ENCODE measurements at places on chromosomes 16 and 17. TPM values are rescaled to one million over a fixed set of nuclear protein-coding genes. Genes with fewer than 3 reads are reported as not detected.

The FZD2 gene
- 82.1 TPM for total RNA-seq

DNA sequence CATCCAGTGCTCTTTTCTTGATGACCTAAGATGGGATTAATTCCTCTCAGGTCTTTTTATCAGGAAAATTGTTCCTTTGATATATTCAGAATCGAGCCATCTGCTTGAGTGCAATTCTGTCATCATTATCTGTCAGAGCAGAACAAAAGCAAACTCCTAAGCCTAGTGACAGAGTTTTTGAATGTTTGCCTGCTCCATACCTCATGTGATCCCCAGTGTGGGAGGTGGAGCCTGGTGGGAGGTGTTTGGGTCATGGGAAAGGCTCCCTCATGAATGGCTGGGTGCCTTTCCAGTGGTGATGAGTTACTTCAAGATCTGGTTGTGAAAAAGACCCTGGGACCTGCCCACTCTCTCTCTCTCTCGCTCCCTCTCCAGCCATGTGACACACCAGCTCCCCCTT, 628.2 kb downstream of the CDH11 start:
- H3K4me3 ChIP-seq = no peak overlapping the region
- peak overlapping the region; percentile 15 for H3K27ac ChIP-seq
- no peaks in the 10 kb centered on the region for H3K36me3 ChIP-seq
- no peaks in the 10 kb centered on the region for H3K4me1 ChIP-seq

- no peak overlapping the region for H3K4me3 ChIP-seq
- peaks cover 29% of the 10 kb centered on the region for H3K27me3 ChIP-seq
- H3K27ac ChIP-seq = no peak overlapping the region
These were observed 33.9 kb downstream of the SPECC1 start for GRCh38 chr17:20043021-20043420.

- no peak overlapping the region for H3K27ac ChIP-seq
- H3K4me3 ChIP-seq = no peak overlapping the region
These were observed 12.0 kb downstream of the IL4R start for GRCh38 chr16:27325736-27326135.

The MAPT gene
- 3.1 TPM for total RNA-seq

- no peak overlapping the region for H3K4me3 ChIP-seq
- H3K27ac ChIP-seq = no peak overlapping the region
- peaks cover 44% of the 10 kb centered on the region for H3K36me3 ChIP-seq
- DNase-seq = no peak
- H3K27me3 ChIP-seq = no peaks in the 10 kb centered on the region
- H3K4me1 ChIP-seq = peaks cover 9% of the 10 kb centered on the region
These were observed 20.7 kb downstream of the BANP start for GRCh38 chr16:87971933-87972332.

DNA sequence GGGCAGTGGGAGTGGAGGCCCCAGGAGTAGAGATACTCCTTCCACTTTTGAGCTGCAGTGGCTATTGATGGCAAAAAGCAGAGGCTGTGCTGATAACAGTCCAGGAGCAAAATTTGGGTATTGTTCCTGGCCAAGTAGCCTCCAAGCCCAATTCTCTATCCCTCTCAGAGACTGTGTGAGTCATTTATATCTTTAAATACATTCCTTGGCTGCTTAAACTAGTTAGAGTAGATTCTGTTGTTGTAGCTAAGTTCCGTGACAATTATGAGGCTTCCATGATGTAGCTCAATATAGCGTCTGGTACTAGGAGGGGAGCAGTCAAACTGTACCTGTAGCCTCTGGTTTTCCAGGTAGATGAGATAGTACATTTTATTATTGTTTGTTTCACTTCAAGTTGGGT, 19.9 kb upstream of the UBE2G1 start:
- H3K27ac ChIP-seq = no peak overlapping the region
- DNase-seq = no peak
- H3K4me1 ChIP-seq = peaks cover 8% of the 10 kb centered on the region
- H3K27me3 ChIP-seq = no peaks in the 10 kb centered on the region
- no peak overlapping the region for H3K4me3 ChIP-seq

DNA sequence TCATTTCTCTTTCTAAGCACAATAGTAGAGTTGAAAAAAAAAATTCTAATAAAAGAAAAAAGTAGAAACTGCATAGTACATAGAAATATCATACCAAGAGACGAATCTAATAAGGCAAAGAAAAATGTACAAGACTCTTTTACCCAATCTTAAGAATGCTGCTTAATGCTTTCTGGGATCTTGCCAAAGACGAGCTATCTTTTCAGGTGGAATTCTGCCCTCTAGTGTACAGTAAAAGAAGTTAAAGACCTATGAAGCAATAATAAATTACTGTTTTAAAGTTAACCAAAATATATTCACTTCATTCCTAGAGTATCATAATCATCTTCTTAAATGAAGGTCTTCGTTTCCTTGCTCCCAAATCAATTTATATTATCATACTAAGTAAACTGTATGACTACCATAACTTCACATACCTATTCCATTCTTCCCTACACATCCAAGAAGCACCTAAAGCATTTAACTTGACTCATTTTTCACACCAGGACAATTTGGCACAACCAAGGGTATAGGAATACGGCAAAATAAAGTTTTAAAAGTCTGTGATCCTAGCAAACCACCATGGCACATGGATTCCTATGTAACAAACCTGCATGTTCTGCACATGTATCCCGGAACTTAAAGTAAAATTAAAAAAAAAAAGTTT, 47.7 kb downstream of the CFDP1 start:
- DNase-seq = no peak
- peak overlapping the region; percentile 32 for H3K27ac ChIP-seq
- H3K27me3 ChIP-seq = no peaks in the 10 kb centered on the region
- H3K4me3 ChIP-seq = no peak overlapping the region
- peaks cover 3% of the 10 kb centered on the region for H3K36me3 ChIP-seq

GRCh38 chr16:65698791-65699321, 577.0 kb upstream of the CDH11 start:
- peak overlapping the region; percentile 45 for H3K4me3 ChIP-seq
- H3K4me1 ChIP-seq = peaks cover 54% of the 10 kb centered on the region
- H3K27me3 ChIP-seq = no peaks in the 10 kb centered on the region
- no peaks in the 10 kb centered on the region for H3K36me3 ChIP-seq
- no peak for DNase-seq

The KRT40 gene
- total RNA-seq = 0.16 TPM

The STAT3 gene
- total RNA-seq = 119 TPM

DNA sequence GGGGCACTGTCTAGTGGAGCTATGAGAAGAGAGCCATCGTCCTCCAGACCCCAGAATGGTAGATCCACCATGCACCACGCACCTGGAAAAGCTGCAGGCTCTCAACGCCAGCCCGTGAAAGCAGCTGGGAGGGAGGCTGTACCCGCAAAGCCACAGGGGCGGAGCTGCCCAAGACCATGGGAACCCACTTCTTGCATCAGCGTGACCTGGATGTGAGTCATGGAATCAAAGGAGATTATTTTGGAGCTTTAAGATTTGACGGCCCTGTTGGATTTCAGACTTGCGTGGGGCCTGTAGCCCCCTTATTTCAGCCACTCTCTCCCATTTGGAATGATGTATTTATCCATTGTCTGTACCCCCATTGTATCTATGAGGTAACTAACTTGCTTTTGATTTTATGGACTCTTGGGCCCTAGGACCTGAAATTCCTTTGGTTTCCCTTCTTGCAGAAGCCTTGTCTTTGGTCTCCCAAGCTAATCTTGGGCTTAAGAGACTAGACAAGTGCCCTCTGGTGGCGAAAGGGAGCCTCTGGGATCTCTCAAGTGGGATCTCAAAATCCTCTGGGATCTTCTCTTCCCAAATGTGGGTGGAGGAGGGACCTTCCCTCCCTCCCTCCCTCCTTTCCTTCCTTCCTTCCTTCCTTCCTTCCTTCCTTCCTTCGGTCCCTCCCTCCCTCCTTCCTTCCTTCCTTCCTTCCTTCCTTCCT, 58.2 kb upstream of the HAPSTR1 start:
- no peak overlapping the region for H3K27ac ChIP-seq
- no peak overlapping the region for H3K4me3 ChIP-seq
- no peaks in the 10 kb centered on the region for H3K36me3 ChIP-seq
- no peaks in the 10 kb centered on the region for H3K4me1 ChIP-seq

- H3K4me1 ChIP-seq = peaks cover 5% of the 10 kb centered on the region
- no peak for DNase-seq
- no peaks in the 10 kb centered on the region for H3K36me3 ChIP-seq
These were observed 19.5 kb upstream of the CA10 start for GRCh38 chr17:52178012-52178411.

- no peaks in the 10 kb centered on the region for H3K36me3 ChIP-seq
- H3K27ac ChIP-seq = no peak overlapping the region
- no peak for DNase-seq
- peaks cover 10% of the 10 kb centered on the region for H3K27me3 ChIP-seq
These were observed 11.2 kb downstream of the ITGA2B start for GRCh38 chr17:44378171-44378705.

DNA sequence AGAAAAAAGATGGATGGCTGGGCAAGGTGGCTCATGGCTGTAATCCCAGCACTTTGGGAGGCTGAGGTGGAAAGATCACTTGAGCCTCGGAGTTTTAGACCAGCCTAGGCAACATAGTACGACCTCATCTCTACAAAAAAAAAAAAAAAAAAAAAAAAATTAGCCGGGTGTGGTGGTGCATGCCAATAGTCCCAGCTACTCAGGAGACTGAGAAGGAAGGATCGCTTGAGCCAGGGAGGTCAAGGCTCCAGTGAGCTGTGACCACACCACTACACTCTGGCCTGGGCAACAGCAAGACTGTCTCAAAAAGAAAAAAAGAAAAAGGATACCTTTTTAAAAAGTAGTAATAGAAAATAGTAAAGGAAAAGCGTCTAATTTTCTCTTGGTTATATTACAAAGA, 20.7 kb downstream of the ZNF652 start:
- no peaks in the 10 kb centered on the region for H3K27me3 ChIP-seq
- no peak for DNase-seq
- H3K4me1 ChIP-seq = peaks cover 21% of the 10 kb centered on the region

The SLC16A11 gene
- total RNA-seq = 5.1 TPM

The CSH1 gene
- not detected for total RNA-seq

The EVI2A gene
- not detected for total RNA-seq

The DRG2 gene
- 49.1 TPM for total RNA-seq

- peak overlapping the region; percentile 96 for H3K4me3 ChIP-seq
- no peak for DNase-seq
- no peaks in the 10 kb centered on the region for H3K36me3 ChIP-seq
- no peaks in the 10 kb centered on the region for H3K27me3 ChIP-seq
- H3K27ac ChIP-seq = peak overlapping the region; percentile 100
These were observed 744 bp upstream of the GGNBP2 start for GRCh38 chr17:36544044-36544306.

DNA sequence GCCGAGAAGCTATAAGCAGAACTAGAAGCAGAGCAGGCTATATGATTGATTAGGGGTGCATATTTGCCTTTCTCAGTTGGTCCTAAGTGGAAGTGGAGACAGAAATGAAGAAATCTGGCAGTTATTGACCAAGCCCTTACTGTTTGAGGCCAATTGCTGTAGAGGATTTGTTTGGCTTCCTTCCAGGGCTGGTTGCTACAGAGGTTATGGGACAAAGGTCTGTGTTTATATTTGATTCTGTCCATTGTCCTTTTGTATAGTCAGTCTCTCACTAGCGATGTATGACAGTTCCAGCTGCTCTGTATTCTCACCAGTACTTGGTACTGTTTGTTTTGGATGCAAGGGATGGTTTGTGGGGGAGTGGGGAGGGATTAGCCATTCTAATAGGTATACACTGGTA, 7.3 kb upstream of the ALOX15 start:
- no peak for DNase-seq
- H3K27ac ChIP-seq = no peak overlapping the region
- H3K27me3 ChIP-seq = peaks cover 36% of the 10 kb centered on the region
- no peaks in the 10 kb centered on the region for H3K4me1 ChIP-seq

The PRSS53 gene
- total RNA-seq = 4.0 TPM

- no peak for DNase-seq
- no peak overlapping the region for H3K4me3 ChIP-seq
- H3K27me3 ChIP-seq = no peaks in the 10 kb centered on the region
These were observed 10.5 kb upstream of the CLEC18A start for GRCh38 chr16:69940676-69941075.

- H3K36me3 ChIP-seq = peaks cover 7% of the 10 kb centered on the region
- no peaks in the 10 kb centered on the region for H3K4me1 ChIP-seq
These were observed 8.7 kb downstream of the FLOT2 start for GRCh38 chr17:28888832-28889231.

GRCh38 chr16:20311548-20311947, 15.8 kb downstream of the GP2 start:
- H3K4me3 ChIP-seq = no peak overlapping the region
- H3K36me3 ChIP-seq = no peaks in the 10 kb centered on the region
- peaks cover 20% of the 10 kb centered on the region for H3K27me3 ChIP-seq
- no peak overlapping the region for H3K27ac ChIP-seq
- H3K4me1 ChIP-seq = no peaks in the 10 kb centered on the region

DNA sequence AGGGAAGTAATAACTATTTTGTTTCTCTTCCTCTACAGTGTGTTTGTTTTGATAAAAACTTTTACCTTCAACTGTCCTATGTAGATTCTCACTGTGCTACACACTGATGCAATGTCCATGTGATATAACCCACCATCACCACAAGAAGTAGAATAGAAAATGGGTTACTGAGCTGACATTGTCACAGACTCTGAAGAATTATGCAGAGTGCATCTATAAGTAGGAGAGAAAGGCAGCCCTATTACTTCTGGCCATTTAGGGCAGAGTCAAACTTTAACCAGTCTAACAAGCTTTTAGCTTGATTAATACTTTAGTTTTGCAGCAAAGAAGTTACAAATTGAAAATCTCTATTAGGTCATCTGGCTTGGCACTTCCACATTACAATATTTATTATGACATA, 354.0 kb upstream of the CDH8 start:
- no peaks in the 10 kb centered on the region for H3K36me3 ChIP-seq
- no peak overlapping the region for H3K4me3 ChIP-seq
- peaks cover 7% of the 10 kb centered on the region for H3K27me3 ChIP-seq
- H3K4me1 ChIP-seq = no peaks in the 10 kb centered on the region
- DNase-seq = no peak

The ACSM2A gene
- total RNA-seq = not detected

GRCh38 chr16:66470556-66470955, 43.5 kb downstream of the BEAN1 start:
- no peak overlapping the region for H3K4me3 ChIP-seq
- no peak for DNase-seq
- H3K36me3 ChIP-seq = peaks cover 1% of the 10 kb centered on the region
- H3K27me3 ChIP-seq = peaks cover 18% of the 10 kb centered on the region
- no peak overlapping the region for H3K27ac ChIP-seq

GRCh38 chr17:1275962-1276736, 3.3 kb upstream of the TRARG1 start:
- peaks cover 18% of the 10 kb centered on the region for H3K27me3 ChIP-seq
- no peaks in the 10 kb centered on the region for H3K4me1 ChIP-seq
- H3K36me3 ChIP-seq = no peaks in the 10 kb centered on the region
- no peak overlapping the region for H3K27ac ChIP-seq
- DNase-seq = peak; percentile 80

DNA sequence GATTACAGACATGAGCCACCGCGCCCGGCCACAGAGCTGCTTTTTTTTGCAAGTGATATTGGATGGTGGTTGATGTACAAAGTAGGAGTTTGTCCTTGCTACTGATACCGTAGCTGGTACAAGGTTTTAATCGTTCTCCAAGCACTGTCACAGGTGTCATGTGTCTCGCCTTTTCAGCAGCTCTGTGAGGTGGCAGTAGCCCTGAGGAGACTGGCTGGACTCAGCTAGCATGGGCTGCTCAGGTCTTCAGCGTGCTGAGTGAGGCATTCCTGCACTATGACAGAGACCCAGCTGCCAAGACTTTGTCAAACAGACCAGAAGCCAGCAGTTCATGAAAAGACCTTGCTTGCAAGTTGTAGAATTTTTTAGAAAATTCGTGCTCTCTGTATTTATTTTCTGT, 7.2 kb downstream of the WWOX start:
- H3K27ac ChIP-seq = no peak overlapping the region
- H3K4me1 ChIP-seq = no peaks in the 10 kb centered on the region
- no peak for DNase-seq
- H3K27me3 ChIP-seq = no peaks in the 10 kb centered on the region
- peaks cover 6% of the 10 kb centered on the region for H3K36me3 ChIP-seq

- H3K4me1 ChIP-seq = peaks cover 24% of the 10 kb centered on the region
- peak; percentile 15 for DNase-seq
- no peaks in the 10 kb centered on the region for H3K27me3 ChIP-seq
- H3K27ac ChIP-seq = peak overlapping the region; percentile 37
- no peaks in the 10 kb centered on the region for H3K36me3 ChIP-seq
These were observed 190.2 kb upstream of the GSE1 start for GRCh38 chr16:85422632-85423550.

All from mesothelial cell of epicardium (in vitro differentiated cells).